ENCODE measurements at places on chromosomes 16 and 17.
A peak's percentile ranks its signal among the peaks of the same experiment; 100 is the strongest.

GRCh38 chr17:13346081-13346533, 255.6 kb downstream of the HS3ST3A1 start:
- no peaks in the 10 kb centered on the region for H3K27me3 ChIP-seq
- H3K4me3 ChIP-seq: no peak overlapping the region
- peak overlapping the region; percentile 92 for H3K27ac ChIP-seq
- H3K36me3 ChIP-seq: no peaks in the 10 kb centered on the region
- peaks cover 21% of the 10 kb centered on the region for H3K4me1 ChIP-seq
- peak; percentile 45 for DNase-seq

DNA sequence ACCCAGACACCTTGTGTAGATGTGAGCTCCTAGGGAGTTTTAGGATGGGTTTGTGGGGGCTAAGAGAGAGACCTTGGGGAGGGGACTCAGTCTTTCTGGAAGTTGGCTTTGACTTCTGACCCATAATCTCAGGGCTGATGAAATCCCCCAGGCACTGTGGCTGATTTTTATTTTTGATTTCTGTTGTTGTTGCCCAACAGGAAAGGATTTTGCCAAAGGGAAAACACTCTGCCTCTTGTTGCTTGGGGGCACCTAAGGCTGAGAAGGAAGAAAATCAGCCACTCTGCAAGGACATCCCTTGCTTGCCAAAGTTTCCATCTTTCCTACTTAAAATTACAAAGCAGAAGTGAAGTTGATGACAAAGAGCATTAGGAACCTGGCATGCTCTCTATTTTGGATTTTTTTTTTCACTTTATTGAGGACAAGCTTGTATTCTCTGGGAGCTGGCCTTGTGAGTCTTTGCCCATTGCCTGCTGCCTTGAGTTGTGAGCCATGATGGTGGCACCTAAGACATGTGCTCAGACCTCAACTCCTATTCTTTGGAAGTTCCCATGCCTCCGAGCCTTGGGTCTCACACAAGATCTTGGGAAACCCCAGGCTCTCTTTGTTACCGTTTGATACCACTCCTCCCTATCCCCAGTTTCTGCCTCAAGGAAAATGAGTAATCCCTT, 3.2 kb upstream of the C1QTNF1 start:
- H3K36me3 ChIP-seq: no peaks in the 10 kb centered on the region
- no peak for DNase-seq
- H3K4me1 ChIP-seq: peaks cover 41% of the 10 kb centered on the region
- no peak overlapping the region for H3K27ac ChIP-seq
- H3K27me3 ChIP-seq: peaks cover 3% of the 10 kb centered on the region

- no peak for DNase-seq
- no peak overlapping the region for H3K4me3 ChIP-seq
- peaks cover 9% of the 10 kb centered on the region for H3K4me1 ChIP-seq
- H3K36me3 ChIP-seq: no peaks in the 10 kb centered on the region
- H3K27ac ChIP-seq: no peak overlapping the region
Observed at GRCh38 chr16:65876056-65876408, 490.5 kb upstream of the CDH5 start.

GRCh38 chr16:12826559-12826958, 22.9 kb upstream of the CPPED1 start:
- H3K4me3 ChIP-seq: no peak overlapping the region
- no peaks in the 10 kb centered on the region for H3K4me1 ChIP-seq
- no peaks in the 10 kb centered on the region for H3K27me3 ChIP-seq

- H3K27me3 ChIP-seq: no peaks in the 10 kb centered on the region
- no peaks in the 10 kb centered on the region for H3K4me1 ChIP-seq
- no peak overlapping the region for H3K27ac ChIP-seq
- H3K4me3 ChIP-seq: no peak overlapping the region
Observed at GRCh38 chr16:63745456-63745855, 1376.4 kb downstream of the CDH11 start.

DNA sequence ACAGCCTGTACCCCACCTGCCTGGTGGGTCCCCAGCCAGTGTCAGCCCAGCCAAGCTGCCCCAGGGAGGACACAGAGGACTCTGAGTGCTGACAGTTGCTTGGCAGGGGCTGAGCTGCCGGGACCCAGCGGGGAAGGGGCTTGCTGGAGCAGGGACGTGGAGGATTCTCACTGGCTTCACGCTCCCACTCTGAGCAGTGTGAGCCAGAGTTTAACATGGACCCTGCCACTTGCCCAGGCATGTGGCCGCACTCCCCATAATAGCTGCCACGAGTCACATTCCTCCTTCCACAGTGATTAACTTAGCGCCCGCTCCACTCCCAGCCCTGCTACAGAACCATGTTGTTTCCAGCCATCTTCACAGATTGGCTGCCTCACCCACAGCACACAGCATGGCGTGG, 31.2 kb downstream of the SREBF1 start:
- peaks cover 12% of the 10 kb centered on the region for H3K4me1 ChIP-seq
- no peak overlapping the region for H3K4me3 ChIP-seq
- H3K27me3 ChIP-seq: no peaks in the 10 kb centered on the region

DNA sequence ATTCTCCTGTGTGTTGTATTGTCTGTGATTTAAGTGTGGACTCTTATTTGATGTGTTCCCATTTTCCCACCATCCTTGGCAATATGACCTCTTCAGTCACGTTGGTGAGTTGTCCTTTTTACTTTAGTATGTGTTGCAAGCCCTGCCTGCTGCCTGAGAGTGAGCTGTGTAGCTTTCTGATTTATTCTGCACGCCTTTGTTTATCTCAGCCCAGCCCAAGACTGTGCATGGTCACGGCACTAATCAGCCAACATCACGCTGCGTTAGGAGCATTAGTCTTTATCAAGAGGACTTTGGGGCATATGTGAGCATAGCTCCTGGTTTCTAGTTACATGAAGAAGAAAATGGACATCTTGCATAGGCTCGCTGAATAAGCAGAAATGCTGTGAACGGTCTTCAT, 6.0 kb downstream of the TOM1L1 start:
- H3K36me3 ChIP-seq: peaks cover 15% of the 10 kb centered on the region
- H3K27me3 ChIP-seq: no peaks in the 10 kb centered on the region
- no peak for DNase-seq
- H3K27ac ChIP-seq: no peak overlapping the region
- peaks cover 3% of the 10 kb centered on the region for H3K4me1 ChIP-seq

- DNase-seq: no peak
- H3K4me1 ChIP-seq: peaks cover 2% of the 10 kb centered on the region
- H3K27ac ChIP-seq: no peak overlapping the region
- H3K4me3 ChIP-seq: no peak overlapping the region
Observed at GRCh38 chr17:13352747-13353415, 248.8 kb downstream of the HS3ST3A1 start.

DNA sequence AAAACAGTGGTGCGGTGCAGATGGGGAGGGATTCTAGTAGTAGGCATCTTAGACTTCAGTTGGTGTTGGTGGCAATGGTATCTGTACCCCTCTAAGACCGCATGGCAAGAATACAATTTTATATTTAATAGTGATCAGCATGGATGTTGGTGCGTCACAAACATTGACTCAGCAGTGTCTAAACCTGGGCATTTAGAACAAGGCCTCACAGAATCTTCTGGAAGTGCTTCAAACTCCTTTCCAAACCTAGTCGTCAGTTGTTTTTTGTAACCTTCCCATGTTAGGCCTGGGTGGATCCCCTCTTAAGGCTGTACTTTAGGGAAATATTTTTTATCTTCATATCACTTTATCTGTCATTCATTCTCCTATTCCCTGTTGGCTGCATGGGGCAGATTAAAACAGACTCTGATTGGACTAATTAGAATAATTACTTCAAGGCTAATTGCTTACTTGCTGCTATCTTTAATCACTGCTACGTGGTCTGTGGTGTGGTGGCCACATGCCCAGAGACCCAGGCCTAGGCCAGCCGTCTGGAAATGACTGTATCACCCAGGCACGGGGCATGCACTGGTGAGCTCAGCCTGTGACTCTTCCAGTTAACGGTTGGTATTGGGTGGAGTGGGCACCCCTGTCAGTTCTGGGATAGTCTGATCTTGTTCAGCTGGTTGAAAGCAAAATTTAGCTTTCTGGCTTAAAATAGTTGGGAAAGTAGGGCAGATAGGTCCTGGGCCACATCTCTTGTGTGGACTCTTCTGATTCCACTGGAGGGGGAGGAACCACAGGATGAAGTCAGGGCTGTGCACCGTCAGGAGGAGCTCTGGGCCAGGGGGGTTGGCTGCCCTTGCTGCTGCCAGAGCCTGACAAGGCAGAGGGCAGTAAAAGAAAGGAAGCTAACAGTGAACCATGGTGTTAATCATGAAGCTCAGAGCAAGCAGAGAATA, 4.5 kb downstream of the ALKBH5 start:
- no peak for DNase-seq
- no peaks in the 10 kb centered on the region for H3K27me3 ChIP-seq
- H3K4me1 ChIP-seq: peaks cover 35% of the 10 kb centered on the region
- peak overlapping the region; percentile 92 for H3K27ac ChIP-seq
- H3K36me3 ChIP-seq: peaks cover 7% of the 10 kb centered on the region
- peak overlapping the region; percentile 3 for H3K4me3 ChIP-seq

DNA sequence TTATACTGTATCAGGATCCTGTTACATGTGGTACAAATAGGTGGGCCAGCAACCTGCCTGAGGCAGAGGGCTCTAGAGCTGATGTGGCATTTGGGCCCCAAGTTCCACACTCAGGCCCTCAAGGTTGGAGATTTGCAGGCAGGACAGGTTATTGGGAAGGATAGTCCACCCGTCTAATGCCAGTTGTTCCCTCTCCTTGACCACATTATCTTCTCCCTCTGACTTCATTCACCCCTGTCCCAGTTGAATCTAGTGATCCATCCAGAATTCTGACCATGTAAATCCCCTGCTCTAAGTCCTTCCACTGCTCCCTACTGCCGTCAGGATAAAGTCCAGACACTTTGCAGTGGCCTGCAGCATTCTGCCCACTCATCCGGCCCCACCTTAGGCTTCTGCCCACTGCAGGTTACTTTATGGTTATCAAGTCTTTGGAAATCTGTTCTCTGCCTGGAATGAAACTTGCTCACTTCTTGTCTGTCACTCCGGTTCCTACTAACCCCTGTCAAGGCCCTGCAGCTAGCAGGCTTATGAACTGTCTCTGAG, 1.9 kb upstream of the NFATC3 start:
- peaks cover 17% of the 10 kb centered on the region for H3K4me1 ChIP-seq
- H3K36me3 ChIP-seq: peaks cover 12% of the 10 kb centered on the region

- DNase-seq: no peak
- no peaks in the 10 kb centered on the region for H3K4me1 ChIP-seq
- no peaks in the 10 kb centered on the region for H3K27me3 ChIP-seq
- no peak overlapping the region for H3K4me3 ChIP-seq
Observed at GRCh38 chr17:4119299-4119698, 23.5 kb downstream of the ZZEF1 start.

DNA sequence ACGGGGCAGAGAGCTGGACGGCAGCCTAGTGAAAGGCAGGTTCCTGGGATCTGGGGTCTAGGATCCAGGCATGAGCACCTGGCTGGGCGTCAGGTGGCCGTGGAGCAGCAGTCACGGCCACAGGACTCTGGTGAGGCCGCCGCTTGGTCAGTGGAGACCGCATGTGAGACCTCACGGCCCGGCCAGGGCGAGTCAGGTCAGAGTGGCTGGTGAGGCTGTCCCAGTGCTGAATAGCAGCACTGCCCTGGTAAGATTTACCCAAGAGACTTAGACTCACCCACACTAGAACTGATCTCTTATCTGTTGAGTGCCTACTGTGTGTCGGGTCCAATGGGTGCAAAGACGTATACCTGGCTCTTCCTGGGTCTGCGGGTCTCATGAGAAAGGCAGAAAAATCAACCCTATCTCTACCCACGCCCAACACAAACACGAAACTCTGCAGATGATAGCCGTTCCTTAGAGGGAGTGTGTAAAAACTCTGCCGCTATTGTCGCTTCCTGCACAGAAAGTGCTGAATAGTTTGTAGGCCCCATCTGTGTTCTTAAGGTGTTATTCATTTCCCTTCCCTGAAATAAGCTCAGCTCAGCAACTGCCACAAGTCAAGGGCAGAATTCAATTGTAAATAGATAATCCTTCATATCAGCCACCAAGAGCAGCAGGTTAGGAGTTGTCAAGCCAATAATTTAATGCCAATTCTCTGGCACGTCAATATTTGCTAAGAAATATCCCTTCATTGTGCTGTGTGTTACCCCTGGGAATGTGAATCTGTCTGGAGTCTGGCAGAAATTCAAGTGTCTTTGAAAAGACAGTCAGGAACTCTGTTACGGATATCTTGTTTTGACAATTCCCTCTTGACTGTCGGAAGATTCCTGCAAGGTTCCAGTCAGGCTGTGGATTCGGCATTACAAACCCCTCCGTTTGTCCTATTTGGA, 240.0 kb downstream of the NTN1 start:
- no peak overlapping the region for H3K27ac ChIP-seq
- H3K4me3 ChIP-seq: no peak overlapping the region
- no peak for DNase-seq
- no peaks in the 10 kb centered on the region for H3K4me1 ChIP-seq
- H3K27me3 ChIP-seq: no peaks in the 10 kb centered on the region

DNA sequence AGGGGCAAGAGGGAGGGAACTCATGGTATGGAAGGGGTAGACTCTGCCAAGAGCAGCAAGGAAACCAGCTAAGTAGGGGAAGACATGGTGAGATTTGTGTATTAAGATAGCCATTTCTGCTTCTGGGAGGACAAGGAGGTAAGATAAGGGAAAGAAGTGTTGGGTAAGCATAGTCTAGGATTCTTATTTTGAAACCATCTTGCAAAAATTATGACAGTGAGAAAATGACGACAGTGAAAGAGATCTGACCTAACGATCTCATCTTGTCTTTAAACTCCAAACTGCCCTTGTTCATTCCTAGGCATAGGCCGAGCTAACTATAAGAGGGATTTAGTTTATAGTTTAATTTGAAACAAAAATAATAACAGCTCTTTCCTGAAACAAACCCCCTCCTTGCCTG, 5.6 kb upstream of the RBL2 start:
- no peaks in the 10 kb centered on the region for H3K27me3 ChIP-seq
- H3K27ac ChIP-seq: no peak overlapping the region
- peaks cover 6% of the 10 kb centered on the region for H3K4me1 ChIP-seq
- no peak overlapping the region for H3K4me3 ChIP-seq
- no peaks in the 10 kb centered on the region for H3K36me3 ChIP-seq

DNA sequence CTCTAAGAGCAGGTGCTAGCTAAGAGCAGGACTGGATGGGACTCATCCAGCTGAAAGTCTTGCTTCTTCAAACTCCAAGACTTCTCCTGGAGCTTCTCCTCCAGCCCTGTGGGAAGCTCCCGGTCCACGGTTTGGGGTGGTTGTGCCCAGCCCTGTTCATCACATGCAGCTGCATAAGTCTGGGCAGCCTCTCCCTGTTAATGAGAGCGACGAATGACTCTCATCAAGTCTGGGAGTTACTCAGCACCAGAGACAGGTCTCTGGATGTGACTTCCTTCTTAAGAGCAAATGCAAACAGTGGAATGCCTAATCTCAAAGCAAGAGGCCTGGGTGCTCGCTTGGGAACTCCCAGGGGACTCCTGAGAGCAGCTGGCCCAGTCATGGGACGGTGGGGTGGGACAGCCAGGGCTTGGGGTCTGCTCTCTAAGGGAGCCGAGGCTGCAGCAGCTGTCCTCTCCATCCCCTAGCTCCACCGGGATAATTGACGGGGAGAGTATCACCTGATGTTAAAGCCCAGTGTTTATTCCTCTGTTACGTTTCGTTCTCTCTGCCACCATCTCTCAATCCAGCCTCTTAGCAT, 35.3 kb upstream of the CRHR1 start:
- H3K4me1 ChIP-seq: no peaks in the 10 kb centered on the region
- DNase-seq: no peak
- H3K4me3 ChIP-seq: no peak overlapping the region
- no peak overlapping the region for H3K27ac ChIP-seq

Measured in keratinocyte (primary cell).